ENCODE measurements at places on chromosomes 16 and 17.

- DNase-seq: peak; percentile 45
Observed at GRCh38 chr17:44971776-44972483, 3.8 kb upstream of the C1QL1 start.

DNA sequence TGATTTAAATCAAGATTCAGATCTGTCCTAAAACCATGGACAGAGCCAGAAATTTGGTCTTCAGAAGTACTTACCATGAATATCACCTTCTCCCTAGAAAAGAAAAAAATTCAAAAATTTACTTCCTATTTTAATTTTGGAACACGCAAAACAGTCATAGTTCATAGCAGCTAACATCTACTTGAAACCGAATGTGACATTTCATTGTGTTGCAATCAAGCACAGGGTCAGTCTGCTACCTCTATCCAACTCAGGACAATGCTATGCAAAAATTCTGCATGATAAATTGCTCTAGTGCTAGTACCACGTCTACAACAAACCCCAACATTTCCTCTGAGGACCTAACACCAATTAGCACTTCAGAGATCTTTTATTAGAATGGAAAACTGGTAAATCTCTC, 7.7 kb downstream of the JPT1 start:
- no peak for DNase-seq

DNA sequence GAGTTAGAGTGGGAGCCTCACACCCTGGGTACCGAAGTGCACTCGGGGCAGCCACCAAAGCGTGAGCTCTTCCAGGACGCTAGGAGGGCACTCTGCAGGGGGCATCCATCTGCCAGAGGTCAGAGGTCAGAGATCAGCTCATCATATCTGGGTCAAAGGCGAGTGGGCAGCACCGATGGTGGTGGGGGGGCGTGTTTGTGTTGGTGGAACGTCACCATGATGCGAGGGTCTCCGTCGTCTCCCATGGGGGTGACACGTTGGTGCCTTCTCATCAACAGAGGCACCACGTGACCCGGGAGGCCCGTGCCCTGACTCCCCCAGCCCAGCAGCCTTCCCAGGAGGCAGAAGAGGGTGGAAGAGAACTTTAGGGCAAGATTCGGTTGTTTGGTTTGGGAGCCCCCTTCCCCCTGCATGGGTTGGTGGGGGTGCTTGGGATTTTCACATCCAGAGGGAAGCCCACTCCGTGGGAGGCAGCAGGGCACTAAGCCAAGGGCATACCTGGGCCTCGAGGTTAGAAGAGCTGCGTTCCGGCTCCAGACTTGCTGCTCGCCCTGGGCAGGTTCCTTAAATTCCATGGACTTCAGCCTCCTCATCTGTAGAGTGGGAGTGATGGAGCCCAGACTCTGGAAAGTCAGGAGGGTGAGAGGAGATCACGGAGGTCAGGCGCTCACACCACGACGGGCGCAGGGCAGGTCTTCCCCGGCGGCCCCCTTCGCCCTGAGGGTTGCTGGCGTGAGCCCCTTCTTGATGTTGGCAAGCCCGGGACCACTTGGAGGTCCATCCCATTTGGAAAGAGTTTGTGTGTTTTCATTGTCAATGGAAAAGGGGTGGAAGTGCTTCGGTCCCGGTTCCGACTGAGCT, 14.0 kb downstream of the CRISPLD2 start:
- DNase-seq: no peak

DNA sequence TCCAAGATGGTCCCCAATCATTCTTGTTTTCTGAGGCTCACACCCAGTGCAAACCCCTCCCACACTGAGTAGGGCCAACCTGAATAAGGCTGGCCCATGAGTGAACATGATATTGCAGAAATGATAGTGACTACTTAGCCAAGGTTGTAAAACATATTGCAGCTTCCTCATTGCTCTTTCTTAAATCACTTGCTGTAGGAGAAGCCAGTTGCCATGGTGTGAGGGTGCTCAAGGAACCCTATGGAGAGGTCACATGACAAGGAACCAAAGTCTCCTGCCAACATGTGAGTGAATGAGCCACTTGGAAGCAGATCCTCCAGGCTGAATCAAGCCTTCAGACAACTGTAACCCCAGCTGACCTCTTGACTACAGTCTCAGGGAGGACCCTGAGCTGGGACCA, 191.4 kb downstream of the RGS9 start:
- DNase-seq: no peak

- no peak for DNase-seq
Observed at GRCh38 chr17:35082073-35082657, 18.7 kb upstream of the RFFL start.

GRCh38 chr17:56902348-56902747, 11.5 kb downstream of the TRIM25 start:
- DNase-seq: no peak

Measured in stimulated activated CD4-positive, alpha-beta T cell treated with anti-CD3 and anti-CD28 coated beads, Interleukin-12 subunit alpha, Interleukin-12 subunit beta, amount 100 ng/mL, for 48 hours (primary cell).